ENCODE measurements at places on chromosomes 5 and 9. TPM values are rescaled to one million over a fixed set of nuclear protein-coding genes. Genes with fewer than 3 reads are reported as not detected.

- no peak for DNase-seq
Measured at GRCh38 chr5:68347536-68347935, 132.0 kb downstream of the PIK3R1 start.

GRCh38 chr5:75610201-75610600, 1.1 kb upstream of the ANKDD1B start:
- no peak for DNase-seq

GRCh38 chr5:179310439-179311090, 34.7 kb downstream of the ADAMTS2 start:
- DNase-seq: no peak

- DNase-seq: no peak
Measured at GRCh38 chr5:175728316-175728715, 70.4 kb downstream of the HRH2 start.

RECK gene
- 2.9 TPM for total RNA-seq

Measured in left colon (tissue), 2 donors.